ENCODE measurements at places on chromosomes 1 and 21.
A peak's percentile ranks its signal among the peaks of the same experiment; 100 is the strongest.

- no peak for DNase-seq
Observed at GRCh38 chr1:165109013-165109412, 247.5 kb downstream of the LMX1A start.

DNA sequence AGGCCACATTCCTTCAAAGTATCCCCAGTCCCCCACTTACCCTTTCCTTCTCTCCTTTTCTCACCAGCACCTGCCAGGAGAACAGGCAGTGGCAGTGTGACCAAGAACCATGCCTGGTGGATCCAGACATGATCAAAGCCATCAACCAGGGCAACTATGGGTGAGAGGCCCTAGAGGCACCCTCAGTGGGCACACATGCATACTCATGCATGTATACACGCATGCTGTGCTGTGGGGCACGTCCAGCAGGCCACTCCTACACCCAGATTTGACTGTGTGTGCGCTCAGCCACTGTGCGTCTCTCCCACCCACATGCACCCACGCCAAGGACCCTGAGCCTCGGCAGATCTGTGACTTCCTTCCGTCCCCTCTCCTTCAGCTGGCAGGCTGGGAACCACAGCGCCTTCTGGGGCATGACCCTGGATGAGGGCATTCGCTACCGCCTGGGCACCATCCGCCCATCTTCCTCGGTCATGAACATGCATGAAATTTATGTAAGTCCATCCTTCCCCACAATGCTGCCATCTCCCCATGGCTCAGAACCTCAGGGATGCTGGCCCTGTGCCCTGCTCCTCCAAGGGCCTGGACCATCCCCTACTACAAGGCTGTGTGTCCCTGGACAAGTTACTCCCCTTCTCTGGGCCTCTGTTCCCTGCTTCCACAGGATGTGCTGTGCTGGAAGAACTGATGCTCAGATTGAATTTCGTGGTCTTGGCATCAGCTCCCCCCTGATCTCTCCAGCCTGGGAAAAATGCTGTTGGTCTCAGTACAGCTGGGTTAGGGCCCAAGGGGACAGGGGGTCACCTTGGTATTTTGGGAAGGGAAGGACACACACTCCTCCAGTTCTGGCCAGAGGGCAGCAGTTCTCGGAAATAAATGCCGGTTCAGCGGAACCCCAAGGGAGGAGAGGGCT, 7.0 kb downstream of the TINAGL1 start:
- no peak for DNase-seq

DNA sequence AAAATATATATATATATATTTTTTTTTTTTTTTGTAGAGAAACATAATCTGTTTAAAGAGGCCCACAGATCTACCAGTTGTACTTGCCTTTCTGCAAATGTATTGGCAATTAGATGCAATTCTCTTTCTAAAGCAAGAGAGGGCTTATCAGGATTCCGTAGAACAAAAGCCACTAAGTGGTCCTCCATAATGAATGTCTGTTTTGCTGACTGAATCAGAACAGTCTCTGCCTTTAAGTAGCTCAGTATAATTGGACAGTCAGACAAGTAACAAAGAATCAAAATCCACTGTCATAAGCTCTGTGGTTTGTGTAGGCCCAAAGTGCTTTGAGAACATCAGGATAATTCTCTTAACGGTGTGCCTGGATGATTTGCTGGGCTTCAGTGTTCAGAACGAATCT, 17.3 kb downstream of the SARS1 start:
- DNase-seq = no peak

DNA sequence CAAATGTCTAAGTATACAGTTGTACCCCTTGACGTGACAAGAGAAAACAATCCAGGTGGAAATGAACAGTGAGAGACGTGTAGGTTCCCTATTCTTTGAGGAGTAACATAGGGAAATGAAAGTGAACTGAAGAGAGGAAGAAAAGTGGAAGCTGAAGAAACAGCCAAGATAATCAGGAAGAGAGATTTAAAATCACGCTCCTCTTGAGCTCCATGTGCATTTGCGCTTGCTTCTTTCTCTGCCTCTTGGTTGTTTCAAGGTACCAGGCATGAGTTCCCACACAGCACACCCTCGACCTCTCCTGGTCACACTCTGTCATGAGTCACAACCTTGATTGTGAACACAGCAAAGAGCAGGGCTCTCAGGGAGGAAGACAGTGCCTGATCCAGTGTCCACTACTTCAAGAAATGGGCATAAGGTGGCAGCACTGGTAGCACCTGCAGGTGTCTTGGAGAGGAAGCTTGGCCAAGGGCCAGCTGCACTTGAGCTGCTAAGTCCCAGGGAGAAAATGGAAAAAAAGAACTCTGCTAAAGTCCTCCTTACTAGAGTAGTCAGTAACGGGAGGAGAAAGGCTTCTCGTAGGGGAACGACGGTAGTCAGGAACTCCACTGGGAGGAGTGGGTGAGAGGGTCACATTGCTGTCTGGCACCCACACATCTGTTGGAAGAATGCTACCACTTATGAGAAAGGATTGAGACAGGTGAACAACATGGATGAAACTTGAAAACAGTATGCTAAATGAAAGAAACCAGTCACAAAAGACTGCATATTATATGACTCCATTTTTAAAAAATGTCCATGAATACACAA, 18.3 kb upstream of the ARID1A start:
- peak; percentile 92 for DNase-seq

- no peak for DNase-seq
Observed at GRCh38 chr1:182163821-182164223, 102.3 kb upstream of the ZNF648 start.

GRCh38 chr1:176880955-176881595, 283.4 kb downstream of the ASTN1 start:
- peak; percentile 58 for DNase-seq

DNA sequence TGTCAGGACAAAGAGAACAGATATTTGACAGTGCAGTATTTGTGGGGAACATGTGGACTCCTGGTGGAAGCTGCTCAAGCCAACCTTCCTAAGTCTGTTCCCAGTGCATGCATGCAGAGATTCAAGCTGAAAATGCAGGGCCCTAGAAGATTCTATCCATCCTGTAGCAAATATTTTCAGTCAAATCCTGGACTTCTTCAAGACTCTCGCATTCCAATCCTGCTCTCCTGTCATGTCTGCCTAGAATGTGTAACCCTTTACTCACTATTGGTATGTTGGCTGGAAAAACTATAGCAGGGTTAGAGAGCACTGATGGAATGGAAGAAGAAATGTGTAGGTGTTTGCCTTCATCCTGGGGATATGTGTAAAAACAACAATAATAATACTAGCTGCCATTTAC, 385.6 kb upstream of the PKN2 start:
- no peak for DNase-seq

DNA sequence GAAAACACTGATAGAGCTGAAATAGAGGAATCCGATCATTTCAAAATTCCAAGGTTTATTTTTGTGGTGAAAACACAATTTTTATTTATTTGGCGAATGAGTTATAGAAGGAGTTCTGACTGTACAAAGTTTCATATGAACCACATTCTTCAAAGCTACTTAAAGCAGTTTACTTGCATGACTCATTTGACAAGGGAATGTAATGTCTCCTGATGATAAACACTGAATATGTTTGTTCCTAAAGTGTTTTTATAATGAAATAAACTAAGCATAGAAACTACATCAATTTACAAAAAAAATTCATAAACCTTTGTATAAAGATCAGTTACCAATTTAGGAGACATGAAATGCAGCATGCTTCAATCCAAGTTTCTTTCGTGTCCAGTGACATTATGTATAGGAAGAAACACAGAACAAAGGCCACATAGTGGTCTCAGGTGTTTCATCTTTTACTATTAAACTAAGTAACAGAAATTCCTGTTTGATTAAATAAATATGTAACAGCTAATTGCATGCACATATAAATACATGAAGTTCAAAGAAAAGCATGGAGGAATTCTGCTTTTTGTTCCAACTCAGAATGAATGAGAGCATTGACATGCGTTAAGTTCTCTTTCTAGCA, 2.5 kb downstream of the PRKACB start:
- peak; percentile 55 for DNase-seq

Measured in LoVo (cell line).